IPS DF 19.7 (cell line): ENCODE measurements at places on chromosomes 1 and 21.

GRCh38 chr1:227883641-227884301 lies 64.0 kb downstream of the WNT9A start:
- no peak for DNase-seq

DNA sequence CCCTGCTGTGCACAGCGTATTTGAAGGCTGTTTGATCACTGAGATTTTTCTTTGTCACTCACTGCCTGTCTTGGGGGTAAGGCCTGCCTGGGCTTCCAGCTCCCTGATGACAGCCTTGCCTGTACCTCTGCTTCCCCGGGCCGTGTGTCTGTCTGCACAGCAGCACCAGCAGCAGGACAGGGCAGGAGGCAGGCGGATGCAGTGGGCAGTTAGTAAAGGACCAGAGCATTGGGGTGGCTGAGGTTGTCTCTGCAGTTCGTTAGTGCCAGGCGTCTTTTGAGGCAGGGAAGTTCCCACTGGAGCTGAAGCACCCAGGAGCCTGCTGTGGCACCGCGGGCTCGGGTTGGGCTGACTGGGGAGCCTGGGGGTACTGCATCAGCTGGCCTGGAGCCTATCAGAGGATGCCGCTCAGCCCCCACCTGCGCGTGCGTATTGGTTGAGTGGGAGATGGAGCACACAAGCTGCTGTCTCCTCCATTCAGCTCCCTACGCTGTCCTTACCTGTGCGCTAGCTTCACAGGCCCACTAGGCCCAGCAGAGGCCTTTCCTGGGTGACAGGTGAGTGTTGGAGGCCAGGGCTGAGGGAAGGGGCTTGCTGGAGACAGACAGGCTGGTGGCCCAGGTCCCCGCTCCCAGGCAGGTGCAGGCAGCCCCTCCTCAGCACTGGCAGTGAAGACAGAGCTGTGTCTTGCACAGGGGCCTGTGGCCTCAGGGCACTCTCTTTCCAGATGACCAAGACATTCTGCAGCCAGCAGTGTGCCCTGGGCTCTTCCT lies 28.2 kb downstream of the SNAP47 start:
- DNase-seq = no peak

- DNase-seq = no peak
Observed at GRCh38 chr1:186535388-186536133, 74.6 kb upstream of the PDC start.

DNA sequence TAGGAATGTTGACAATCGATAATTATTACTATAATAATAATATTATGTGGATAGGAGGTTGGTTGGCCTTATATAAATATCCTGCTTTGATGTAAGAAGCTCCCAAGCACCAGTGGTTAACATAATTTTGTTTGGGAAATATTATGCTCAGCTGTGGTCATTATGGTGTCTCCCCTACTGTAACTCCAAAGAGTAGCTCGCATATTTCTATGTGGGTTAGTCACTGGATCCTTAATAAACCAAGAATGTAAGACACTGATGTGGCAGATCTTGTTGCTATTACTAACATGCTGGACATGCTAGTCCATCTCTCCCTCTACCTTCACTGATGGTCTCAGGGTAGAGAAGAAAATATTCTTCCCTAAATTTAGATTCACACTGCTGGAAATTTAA lies 79.2 kb upstream of the RALGPS2 start:
- no peak for DNase-seq

DNA sequence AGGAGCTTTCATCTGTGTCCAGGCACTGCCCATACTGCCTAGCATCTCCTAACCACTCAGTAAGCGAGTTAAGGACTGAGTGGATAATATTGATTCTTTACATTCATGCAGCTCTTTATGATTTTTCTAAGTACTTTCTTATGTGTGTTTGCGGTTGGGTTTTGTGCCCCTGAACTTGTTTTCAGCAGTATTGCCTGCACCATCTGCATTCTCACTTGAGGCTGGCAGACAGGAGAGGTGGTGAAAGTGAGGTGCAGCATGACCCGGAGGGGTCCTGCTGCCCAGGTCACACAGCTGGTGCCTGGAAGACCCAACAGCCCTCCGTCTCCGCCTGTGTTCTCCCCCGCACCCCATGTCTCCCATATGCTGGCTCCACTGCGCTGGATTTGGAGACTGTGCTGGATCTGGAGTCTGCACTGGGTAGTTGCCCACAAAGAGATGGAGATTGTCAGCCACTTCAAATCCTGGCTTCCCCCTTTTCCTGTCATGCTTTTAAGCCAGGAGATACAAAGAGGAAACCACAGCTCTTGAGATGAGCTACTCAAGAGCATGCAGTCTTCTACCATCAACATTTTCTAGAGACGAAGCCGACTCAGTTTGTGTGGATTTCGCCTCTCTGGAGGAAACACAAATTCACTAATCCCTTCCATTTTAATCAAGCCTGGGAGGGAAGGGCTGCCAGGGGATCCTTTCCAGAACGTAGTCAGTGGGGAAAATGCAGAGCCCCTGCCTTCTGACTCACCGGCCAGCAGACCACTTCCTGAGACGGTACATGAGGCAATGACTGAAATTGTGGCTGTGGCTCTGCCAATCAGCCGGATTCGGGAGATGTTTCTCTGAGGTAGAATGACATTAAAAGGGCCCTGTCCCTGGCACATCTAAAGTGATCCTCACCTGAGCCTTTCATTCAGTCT lies 71.7 kb upstream of the ANGPTL1 start:
- DNase-seq = no peak

- no peak for DNase-seq
Observed at GRCh38 chr1:93569489-93569888, 112.1 kb downstream of the BCAR3 start.

- no peak for DNase-seq
Observed at GRCh38 chr1:59718989-59719360, 95.8 kb upstream of the HOOK1 start.

DNA sequence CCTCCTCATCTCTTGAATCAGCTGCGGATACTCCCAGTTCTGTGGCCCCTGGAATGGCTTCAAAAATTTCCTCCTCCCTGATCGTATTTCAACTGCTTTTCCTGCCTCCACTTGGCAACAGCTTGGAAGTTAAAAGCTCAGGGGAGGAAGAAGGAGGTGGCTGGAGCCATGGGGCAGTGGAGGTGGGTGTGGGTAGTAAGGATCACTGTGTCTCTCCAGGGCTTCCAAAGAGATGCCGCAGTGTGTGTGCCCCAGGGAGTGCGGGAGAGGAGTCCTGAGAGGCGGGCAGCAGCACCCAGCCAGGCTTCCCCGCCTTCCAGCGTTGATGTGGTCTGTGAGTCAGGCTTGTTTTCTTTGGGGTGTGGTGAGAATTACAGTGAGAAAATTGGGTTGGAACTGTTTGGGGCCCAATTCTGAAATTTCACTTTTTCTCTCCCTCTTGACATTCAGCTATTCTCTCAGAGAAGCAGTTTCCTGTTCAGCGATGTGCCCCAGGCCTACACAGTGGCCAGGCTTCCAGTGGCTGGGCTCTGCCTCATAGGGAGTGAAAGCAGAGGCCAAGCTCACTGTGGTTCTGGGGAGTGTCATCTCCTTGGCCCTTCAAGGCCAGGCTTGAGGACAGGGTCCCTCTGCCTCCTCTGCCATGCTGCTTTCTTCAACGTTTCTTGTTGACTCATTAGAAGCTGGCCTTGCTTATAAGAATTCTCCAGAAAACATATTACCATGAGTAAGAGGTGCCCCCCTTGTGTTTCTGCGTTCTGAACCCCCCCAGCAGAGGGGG lies 69.0 kb downstream of the PGM1 start:
- DNase-seq = no peak
